Stimulated activated CD4-positive, alpha-beta T cell treated with anti-CD3 and anti-CD28 coated beads, Interleukin-4, amount 100 ng/mL, for 4 hours (primary cell): ENCODE measurements at places on chromosomes 4 and X.

GRCh38 chr4:174037631-174038030 lies 245.8 kb downstream of the FBXO8 start:
- DNase-seq, result no peak

DNA sequence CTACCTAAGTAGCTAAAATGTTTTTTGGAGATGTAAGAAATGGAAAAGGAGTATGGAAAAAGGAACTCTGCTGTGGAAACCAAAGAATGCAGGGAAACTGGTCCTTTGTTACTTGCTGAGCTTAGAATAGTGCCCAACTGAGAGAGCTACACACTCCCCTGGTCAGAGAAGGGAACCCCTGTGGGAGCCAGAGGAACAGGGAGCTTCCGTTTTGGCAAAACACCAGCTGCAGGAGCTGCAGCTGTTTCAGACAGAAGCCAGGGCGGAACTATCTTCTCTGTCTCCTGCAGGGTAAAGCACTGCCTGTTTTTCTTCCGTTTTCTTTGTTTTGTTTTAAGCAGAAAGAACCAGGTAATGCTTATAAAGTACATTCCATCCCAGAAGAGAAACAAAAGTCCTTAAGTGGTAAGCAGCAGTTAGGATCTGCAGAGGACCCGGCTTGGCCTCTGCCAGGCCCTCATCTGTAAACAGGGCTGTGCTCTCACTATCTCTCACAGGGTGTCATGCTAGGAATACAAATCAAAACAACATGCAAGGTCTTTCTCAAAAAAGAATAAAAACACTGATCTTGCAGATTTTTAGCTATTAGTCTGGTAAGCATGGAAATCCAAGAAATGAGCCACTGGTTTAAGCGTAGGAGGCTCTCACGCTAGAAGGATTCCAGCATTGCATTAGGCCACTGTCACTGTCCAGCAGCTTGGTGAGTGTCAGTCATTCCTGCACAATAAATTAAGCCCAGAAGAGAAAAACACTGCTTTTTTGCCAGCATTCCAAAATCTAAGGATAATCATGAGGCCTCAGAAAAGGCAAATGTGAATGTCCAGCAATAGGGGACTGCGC lies 76.1 kb downstream of the CHST7 start:
- DNase-seq, result no peak

DNA sequence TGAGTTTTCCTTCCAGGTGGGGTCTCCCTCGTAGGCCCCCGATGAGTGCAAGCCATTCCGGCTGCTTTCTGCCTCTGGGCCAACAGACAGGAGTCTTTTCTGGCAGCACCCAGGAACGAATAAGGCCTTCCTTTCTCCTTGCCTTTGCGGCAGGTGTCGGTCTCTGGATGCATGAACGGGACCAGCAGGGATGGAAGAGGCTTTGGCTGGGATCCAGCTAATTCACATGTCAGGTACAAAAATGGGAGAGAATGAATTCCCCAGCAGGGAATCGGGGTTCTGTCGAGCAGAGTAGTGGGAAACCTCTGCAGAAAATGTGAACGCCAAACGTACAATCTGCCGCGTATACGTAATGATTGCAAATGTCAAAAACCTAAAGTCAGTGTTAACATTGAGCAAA lies 146.1 kb upstream of the TBL1X start:
- DNase-seq, result no peak

DNA sequence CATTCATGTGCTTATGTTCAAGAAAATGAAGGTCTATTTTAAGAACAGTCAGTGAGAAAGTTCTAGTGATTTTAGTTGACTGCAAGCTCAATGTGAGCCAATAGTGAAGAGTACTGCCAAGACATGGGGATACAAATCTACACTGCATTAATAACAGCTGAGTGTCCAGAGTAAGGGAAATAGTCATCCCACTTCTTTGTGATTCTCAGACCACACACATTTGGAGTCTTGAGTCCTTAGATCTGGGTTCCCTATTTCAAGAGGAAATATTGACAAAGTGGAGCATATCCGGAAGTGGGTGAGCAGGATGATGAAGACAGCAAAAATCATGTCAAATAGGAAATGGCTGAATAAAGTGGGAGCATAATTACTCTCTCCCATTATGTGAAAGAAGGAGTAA lies 171.1 kb downstream of the LARP7 start:
- DNase-seq, result no peak
